ENCODE measurements at places on chromosomes 1 and 21.
A peak's percentile ranks its signal among the peaks of the same experiment; 100 is the strongest.

GRCh38 chr1:145425436-145426029 is at the start of gene NBPF20:
TSS of gene NBPF20 (minus strand) at chr1:145425603. CDS start at chr1:145405272, 20,331 bp downstream.
- DNase-seq, result peak; percentile 66

DNA sequence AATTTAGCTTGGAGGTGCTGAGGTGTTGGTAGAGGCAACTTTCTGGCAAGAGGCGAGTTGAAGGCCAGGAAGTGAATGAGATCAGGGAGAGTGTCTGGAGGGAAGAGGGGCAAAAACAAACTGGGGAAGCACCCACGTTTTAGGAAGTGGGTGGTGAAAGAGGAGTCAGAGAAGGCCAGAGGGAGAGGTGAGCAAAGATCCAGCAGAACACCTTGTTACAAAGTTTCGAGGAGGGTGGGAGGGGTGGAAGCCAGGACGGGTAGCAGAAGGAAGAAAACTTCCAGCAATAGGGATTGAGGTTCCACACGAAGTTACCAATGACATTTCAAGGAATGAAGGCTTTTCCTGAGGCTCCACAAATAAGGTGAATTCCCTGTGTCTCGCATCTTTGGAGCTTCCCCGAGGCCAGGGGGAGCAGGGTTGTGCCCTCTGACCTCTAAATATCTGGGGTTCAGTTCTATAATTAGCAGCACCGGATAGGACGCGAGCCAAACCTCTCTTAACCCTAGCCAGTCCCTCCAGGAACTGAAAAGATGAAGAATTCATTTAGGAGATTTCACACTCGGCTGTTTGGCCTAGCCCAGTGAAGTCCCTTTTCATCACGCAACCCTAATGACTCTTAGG is 578 bp upstream of the SESN2 start:
- no peak for DNase-seq

DNA sequence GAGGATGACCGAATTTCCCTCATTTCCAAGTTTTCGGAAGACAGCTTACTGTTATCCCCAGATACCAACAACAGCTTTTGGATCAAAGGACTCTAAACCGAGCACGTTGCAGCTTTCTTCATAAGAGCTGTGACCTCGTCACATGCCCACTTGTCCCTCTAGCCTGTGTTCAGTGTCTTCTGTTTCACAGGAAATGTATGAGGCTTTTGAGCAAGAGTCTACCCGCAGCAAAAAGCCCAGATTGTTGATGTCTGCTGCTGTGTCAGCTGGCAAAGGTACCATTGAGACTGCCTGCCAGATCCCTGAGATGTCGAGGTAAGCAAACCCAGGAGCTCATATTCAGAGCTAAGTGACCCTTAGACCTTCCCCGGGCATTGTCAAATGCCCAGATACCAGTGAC is 24.1 kb downstream of the CHI3L2 start:
- DNase-seq, result no peak

- DNase-seq, result no peak
Measured at GRCh38 chr1:1510912-1511532, 940 bp upstream of the ATAD3A start.

- no peak for DNase-seq
Measured at GRCh38 chr1:100622037-100622436, 84.1 kb downstream of the GPR88 start.

- no peak for DNase-seq
Measured at GRCh38 chr1:224541901-224542630, 74.1 kb upstream of the CNIH3 start.

DNA sequence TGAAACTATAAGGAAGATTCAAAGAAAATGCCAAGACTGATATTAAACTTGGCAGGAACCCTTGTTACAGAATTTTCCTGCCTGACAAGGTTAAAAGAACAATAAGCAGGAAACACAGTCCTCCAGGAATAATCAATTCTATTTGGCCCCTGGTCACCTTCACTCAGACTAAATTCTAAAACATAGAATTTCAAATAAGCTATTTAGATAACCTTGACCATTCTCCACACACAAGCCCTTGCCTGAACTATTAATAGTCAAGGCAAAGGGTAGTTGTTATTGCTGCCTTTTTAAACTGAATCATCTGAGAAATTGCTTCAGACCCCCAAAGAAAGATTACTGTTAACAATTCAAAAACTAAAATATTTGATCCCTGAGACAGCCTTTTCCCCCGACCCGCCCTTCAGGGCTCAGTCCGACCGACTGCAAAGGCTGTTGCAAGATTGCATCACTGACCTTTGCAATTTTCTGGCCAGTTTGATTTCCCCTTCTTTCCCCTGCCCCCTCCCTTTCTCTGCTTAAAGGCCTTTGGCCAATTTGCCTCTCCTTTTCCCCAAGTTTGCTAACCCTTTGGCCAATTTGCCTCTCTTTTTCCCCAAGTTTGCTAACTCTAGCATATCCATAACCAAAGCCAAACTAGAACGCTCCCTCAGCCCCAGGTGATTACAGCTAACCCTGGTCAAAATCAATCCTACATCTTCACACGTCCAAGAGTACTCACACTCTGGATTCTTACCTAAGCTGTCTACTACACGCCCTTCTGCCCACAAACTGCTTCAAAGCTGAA is 1.4 kb upstream of the G0S2 start:
- DNase-seq, result no peak

DNA sequence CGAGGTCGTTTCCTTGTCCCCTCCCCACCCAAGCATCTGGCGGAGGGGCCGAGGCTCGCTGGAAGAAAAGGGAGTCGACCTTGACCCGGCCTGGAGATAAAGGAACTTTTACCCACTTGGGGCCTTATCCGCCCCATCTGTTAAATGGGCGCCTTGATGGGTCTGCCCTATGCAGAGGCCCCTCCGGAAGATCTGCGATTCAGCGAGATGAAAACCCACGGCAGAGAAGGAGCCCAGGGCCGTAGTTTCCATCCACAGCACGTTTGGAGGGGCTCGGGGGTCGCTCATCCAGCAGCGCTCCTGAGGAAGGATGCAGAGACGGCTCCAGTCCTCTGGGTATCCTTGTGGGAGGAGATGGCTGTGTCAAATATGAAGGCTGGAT is 518 bp downstream of the NCMAP start:
- no peak for DNase-seq

DNA sequence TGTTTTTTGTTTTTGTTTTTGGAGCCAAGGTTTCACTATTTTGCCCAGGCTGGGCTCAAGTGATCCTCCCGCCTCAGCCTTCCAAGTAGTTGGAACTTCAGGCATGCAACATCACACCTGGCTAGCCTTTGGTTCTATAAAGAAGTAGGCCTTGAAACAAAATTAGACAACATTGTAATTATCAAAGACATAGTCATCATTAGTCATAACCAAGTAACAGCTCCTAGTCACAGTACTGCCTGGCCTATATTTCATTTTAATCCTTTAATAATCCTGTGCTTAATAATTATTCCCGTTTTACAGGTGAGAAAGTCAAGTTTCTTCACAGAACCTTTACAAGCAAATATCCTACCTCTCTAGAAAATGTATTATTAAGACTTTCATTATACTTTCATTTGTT is 52.3 kb upstream of the TBX15 start:
- no peak for DNase-seq

- DNase-seq, result no peak
Measured at GRCh38 chr1:165887877-165888551, 60.6 kb downstream of the UCK2 start.

- DNase-seq, result no peak
Measured at GRCh38 chr1:65009176-65009575, 42.8 kb upstream of the JAK1 start.

- no peak for DNase-seq
Measured at GRCh38 chr1:218803351-218803997, 370.2 kb upstream of the LYPLAL1 start.

DNA sequence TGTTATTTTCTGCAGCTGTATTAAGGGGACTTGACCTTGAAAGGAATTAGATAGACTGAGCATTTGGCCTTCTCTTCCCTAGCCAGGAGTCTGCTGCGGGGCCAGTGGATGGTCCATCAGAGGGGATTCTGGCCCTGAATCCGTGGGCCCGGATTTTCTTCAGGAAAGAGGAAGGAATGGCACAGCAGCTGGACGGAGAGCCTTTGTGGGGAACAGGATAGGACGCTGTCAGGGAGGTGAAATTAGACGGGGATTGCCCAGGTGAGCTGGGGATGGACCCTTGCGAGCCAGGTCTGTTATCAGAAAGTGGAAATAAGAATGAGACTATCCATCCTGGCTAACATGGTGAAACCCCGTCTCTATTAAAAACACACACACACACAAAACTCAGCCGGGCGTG is 1.7 kb upstream of the C2CD2 start:
- no peak for DNase-seq

GRCh38 chr1:233252441-233252840 is 43.1 kb downstream of the PCNX2 start:
- DNase-seq, result no peak

DNA sequence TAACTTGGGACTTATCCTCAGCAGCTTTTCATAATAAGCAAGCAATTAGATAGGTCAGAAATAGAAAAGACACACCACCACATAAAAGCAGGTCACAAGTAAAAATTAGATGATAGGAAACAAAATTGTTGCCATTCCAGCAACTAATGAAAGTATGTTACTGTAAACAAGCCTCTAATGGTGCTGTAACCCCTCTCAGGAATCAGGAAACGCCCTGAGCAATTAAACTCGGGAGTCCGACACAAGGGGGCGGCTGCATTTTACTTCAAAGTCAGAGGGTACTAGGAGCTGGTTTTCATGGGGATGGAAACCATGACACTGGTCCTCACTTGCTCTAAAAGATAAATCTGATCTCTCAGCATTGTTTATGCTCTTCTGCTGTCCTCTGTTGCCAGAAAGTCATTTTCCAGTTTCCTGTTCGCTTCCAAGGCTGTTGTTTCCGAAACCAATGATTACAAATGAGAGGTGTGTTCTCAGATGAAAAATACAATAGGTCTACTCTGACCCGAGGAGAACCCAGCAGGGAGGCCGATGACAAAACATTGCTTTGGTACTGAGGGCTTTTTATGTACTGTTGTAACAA is 93.4 kb downstream of the TGFBR3 start:
- no peak for DNase-seq

GRCh38 chr1:221897321-221897721 is 155.4 kb upstream of the DUSP10 start:
- no peak for DNase-seq

DNA sequence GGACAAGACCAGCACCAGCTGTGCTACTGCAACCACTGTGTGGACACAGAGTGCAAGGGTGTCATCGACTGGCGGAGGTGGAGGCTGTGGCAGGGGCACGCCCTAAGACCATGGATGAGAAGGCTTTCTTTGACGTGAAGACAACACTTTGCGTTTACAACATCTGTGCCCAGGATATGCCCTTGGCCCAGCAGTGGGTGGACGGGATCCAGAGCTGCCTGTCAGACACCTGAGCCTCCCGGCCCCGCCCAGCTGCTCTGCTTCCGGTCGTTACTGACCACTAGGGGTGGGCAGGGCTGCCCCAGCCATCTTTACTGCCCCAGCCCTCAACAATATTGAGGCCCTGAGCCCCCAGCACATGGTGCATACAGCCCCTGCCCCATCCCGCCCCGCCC is 21.4 kb upstream of the NPPB start:
- no peak for DNase-seq

- peak; percentile 25 for DNase-seq
Measured at GRCh38 chr1:91997607-91998195, 32.1 kb upstream of the EPHX4 start.

DNA sequence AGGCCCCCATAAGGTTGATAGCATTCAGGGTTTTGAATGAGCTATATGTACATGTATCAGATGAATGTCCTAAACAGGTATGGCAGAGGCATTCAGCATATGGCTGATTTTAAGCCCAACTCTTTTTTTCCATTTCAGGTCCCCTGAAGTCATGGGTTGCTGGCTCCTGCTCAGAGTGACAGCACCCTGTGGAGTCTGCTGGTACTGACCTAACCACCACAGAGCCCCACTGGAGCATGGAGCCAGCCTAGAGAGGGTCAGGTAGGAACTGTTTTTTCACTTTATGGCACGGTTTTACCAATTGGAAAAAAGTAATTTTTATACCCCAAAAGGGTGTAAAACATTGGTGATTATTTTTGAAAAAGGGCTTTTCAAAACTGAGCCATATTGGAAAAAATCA is 82.5 kb upstream of the MPC2 start:
- DNase-seq, result no peak

DNA sequence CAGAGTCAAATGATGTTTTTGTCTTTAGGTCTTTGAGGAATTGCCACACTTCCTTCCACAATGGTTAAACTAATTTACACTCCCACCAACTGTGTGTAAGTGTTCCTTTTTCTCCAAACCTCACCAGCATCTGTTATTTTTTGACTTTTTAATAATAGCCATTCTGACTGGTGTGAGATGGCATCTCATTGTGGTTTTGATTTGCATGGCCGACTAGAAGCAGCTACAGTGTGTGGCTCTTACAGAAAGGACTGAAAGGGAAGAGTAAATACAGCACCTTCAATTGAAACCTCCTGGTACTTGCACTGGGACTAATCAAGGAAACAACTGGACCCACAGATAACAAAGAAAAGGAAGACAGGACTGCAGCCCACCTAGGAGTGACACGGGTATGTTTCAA is 668.0 kb upstream of the RGS18 start:
- DNase-seq, result no peak

- DNase-seq, result no peak
Measured at GRCh38 chr1:2911421-2912178, 109.7 kb upstream of the ACTRT2 start.

- no peak for DNase-seq
Measured at GRCh38 chr1:77958391-77958790, 20.5 kb downstream of the FUBP1 start.

DNA sequence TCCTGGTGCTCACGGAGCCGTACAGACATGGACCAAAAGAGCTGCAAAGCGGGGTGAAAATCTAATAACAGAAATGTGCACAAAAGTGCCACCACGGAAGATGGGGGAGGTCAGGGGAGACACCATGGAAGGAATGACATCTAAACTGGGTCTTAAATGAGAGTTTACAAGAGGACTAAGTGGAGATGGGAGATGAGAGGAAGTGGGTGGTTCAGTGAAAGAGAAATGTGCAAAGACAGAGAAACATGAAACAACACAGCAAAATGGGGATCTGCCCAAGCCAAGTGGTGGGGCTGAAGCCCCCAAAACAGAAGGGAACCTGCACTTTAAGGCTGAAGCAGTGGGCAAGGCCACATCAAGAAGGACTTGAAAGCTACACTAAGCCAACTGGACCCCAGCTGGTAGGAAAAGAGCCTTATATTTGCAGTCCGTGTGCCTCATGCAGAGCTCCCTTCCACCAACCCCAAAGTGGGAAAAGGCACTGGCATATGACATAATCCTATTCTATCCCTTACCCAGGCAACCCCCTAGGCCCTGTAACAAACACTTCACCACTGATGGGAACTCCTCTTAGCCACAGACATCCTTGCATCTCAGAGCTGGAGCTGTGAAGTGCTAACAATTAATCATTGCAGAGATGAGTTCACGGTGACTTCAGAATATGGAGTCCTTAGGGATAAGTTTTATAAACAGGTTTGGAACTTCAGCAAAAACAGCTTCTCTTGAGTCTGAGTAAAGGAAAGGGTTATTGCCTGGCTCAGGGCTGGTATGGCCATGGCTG is 198.6 kb upstream of the EDN2 start:
- DNase-seq, result no peak

All from T-helper 9 cell (primary cell).